ENCODE measurements at places on chromosomes 3 and 15.

DNA sequence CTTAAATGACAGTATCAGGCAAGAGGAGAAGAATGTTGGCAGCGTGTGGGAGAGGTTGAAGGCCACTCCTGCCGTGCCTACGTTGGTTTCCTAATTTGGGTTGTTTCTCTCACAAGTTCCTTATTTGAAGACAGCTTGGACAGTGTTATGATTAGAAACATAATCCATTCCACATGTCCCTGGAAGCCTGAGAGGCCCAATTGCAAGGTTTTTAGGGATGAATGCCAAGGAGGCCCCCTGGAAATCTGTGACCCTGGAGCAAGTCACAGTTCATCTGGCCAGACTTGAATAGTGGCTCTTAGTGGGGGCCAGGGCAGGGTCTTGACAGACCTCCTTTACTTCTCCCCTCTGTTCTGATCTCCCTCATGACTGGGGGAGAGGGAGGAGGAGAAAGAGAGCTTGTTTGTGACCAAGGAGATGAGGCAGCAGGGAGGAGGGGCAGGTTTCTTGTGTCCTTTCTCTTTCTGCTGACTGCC is 584.4 kb upstream of the TBL1XR1 start:
- DNase-seq = no peak

- DNase-seq = no peak
These were observed 155.7 kb downstream of the LPP start for GRCh38 chr3:188309437-188310269.

GRCh38 chr3:46138581-46138980 is 69.5 kb downstream of the CCR1 start:
- no peak for DNase-seq

GRCh38 chr3:53628536-53629401 is 134.4 kb downstream of the CACNA1D start:
- no peak for DNase-seq

All from NCI-H526 (cell line).